PC-3 (cell line): ENCODE measurements at places on chromosomes 12 and 14.

DNA sequence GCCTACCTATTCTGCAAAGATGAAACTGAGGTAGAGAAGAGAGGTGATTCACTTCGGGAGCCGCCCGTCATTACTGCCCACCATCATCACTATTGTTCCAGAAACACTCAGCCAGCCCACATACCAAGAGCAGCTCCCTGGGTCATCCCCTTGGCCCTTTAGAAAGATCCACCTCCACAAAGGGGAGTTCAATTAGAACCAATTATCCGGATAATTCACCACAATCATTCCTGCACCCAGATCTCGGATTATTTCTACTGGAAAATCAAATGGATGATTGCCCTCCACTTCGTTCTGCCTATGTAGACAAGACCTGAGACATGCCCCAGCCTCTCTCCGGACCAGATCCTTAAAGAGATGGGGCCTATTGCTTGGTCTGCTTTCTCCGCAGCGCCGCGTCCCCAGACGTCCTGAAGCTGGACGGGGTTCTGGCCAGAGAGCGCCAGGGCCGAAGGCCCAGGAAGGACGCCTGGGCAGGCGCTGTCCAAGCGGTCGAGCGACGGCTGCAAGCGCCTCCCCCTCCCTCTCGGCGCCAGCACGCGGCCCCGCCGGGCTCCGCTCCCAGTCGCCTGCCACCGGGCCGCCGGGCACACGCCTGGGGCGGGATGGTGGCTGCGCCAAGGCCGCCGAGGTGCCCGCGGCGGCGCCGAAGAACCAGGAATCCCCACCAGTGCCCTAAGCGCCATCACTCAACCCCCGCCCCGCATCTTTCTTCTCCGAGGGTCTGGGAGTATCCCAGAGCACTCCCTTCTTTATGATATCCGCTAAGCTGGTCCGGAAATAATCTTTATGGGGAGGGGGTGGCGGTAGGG, 1.3 kb upstream of the ASCL1 start:
- no peak for DNase-seq

DNA sequence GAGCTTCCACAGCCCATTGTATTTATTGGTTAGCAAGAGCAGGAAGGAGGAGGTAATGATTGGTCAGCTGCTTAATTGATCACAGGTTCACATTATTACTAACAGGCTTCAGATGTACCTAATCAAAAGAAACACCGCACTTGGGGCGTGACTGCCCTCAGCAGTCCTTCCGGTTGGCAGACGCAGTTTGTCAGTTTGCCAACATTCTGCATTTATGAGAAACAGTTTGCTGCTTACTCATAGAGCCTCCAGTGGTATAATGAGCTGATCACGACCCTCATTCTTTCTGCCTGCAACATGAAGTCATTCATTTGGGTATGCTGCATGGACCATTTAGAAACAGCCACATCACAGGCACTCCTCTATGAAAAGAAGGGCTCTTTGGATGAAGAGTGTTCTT, 42.5 kb upstream of the PPM1H start:
- DNase-seq: peak; percentile 60

- DNase-seq: no peak
These were observed 26.0 kb upstream of the GLIPR1L2 start for GRCh38 chr12:75364919-75365318.

- DNase-seq: no peak
These were observed 20.0 kb upstream of the CLEC2D start for GRCh38 chr12:9649532-9649940.

- DNase-seq: no peak
These were observed 32.1 kb downstream of the TMTC1 start for GRCh38 chr12:29751676-29752075.

DNA sequence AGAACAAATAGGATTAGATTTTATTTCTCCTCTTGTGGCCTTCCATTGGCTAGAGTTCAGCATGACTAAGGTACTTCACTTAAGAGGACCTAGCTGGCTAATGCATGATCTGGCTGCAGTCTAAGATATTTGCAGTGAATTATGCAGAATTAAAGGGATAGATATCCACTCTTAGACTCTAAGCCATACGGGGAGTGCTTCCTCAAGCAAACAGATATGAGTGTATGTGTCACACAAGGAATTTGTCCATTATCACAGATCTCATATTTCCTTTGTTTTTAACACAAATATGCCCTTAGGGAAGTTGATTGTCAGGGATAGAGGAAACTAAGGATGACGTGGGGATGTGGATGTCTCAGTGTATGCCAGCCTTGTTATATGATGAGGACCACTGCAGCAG, 88.1 kb upstream of the DHRS4 start:
- DNase-seq: peak; percentile 27

GRCh38 chr12:18951218-18951617, 178.3 kb upstream of the PLEKHA5 start:
- no peak for DNase-seq
